ENCODE measurements at places on chromosomes 5 and 9.

DNA sequence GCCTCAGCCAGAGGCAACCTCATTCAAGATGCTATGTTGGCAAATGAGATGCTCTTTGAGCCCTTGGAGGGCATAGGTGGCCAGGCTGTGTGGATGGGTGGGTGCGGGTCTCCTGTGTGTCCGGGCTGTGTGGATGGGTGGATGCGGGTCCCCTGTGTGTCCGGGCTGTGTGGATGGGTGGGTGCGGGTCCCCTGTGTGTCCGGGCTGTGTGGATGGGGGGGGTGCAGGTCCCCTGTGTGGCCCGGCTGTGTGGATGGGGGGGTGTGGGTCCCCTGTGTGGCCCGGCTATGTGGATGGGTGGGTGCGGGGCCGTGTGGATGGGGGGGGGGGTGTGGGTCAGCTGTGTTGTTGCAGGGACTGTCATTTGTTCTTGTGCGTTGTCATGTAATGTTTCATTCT, 136.6 kb upstream of the COL5A1 start:
- DNase-seq: no peak

- DNase-seq: no peak
These were observed 47.7 kb upstream of the RASGRF2 start for GRCh38 chr5:80912479-80912878.

GRCh38 chr5:170643591-170643990, 139.8 kb downstream of the KCNIP1 start:
- peak; percentile 9 for DNase-seq

DNA sequence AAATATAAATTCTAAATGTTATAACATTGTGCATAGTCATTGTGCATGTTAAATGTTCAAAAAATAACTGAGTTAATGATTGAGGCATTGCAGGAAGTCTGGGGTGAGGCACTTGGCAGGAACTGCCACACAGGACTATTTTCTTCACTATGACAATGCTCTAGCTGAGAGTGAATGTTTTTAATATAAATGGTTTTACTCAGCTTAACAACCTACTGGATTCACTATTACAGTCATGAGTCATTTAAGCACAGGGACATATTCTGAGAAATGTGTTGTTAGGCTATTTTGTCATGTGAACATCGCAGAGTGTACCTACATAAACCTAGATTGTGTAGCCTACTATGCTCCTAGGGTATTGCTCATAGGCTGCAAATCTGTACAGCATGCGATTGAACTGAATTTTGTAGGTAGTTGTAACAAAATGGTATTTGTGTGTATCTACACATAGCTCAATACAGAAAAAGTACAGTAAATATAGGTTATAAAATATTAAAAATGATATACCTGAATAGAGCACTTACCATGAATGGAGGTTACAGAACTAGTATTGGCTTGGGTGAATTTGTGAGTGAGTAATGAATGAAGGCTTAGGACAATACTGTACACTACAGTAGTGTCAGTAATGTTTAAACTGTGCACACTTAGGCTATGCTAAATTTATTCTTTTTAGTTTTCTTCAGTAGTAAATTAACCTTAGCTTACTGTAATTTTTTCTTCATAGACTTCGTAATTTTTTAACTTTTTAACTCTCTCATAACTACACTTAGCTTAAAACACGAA, 346.1 kb upstream of the PTGER4 start:
- no peak for DNase-seq

DNA sequence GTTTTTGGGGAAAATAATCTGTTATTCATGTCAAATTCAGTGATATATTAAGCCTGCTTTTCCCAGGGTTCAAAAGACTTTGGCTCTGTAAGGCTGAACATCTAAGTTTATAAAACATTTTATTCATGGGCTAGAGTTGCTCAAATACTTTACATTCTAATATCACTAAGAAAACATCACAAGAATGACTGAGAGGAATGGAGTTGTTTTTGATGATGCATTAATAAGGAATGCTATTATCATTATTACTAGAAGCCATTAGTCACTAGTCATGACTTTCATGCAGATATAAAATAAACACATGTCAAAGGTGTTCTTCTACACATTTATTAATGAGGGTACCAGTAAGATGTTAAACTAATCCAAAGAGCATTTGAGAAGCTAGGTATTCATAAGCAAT, 185.5 kb upstream of the KCNN2 start:
- no peak for DNase-seq

DNA sequence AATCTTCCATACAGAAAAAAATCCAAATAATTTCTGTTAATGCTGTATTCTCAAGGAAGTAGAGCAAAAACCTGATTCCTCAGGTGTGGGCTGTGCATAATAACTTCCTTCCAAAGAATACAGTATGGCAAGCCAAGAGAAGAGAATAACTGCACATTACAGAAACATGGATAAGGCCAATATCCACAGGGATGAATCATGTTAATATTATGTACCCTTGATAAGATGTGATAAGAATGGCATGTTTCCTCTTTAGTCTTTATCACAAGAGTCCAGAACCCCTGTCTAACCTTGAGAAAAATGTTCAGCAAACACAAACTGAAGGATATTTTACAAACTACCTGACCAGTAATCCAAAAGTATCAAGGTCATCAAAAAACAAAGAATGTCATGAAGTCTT, 795.8 kb downstream of the SEMA5A start:
- DNase-seq: no peak

DNA sequence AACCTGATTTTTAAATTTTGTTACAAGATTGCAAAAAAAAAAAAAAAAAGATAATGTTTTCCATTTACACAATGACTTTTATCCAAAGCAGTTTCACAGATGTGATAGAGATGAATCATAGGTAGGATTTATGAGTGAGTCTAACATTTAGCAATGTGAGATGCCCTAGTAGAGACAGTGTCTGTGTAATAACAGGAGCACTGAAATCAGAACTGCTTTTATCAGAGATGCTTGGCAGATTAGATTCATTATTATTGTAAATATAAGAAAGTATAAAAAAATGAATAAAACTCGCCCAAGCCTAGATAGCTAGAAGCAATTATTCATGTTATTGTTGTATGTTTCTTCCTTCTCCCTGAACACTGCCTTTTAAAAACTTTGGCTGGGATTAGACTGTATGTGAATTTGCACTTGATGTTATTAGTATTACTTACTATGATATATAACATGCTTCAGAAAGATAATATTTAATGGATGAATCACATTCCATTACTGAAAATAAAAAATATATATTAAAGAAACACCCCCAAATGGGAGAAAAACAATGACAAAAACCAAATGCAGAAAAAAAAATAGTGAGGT, 567.3 kb upstream of the KLF4 start:
- no peak for DNase-seq

- no peak for DNase-seq
These were observed 12.6 kb downstream of the PLGRKT start for GRCh38 chr9:5425006-5425628.

GRCh38 chr5:131999441-132000240, 11.8 kb downstream of the ACSL6 start:
- DNase-seq: no peak

- no peak for DNase-seq
These were observed 687.8 kb downstream of the SLCO4C1 start for GRCh38 chr5:101608322-101608721.

GRCh38 chr5:174084691-174085154, 39.2 kb downstream of the NSG2 start:
- no peak for DNase-seq

- peak; percentile 38 for DNase-seq
These were observed 98.4 kb downstream of the C9orf152 start for GRCh38 chr9:110109333-110110092.

DNA sequence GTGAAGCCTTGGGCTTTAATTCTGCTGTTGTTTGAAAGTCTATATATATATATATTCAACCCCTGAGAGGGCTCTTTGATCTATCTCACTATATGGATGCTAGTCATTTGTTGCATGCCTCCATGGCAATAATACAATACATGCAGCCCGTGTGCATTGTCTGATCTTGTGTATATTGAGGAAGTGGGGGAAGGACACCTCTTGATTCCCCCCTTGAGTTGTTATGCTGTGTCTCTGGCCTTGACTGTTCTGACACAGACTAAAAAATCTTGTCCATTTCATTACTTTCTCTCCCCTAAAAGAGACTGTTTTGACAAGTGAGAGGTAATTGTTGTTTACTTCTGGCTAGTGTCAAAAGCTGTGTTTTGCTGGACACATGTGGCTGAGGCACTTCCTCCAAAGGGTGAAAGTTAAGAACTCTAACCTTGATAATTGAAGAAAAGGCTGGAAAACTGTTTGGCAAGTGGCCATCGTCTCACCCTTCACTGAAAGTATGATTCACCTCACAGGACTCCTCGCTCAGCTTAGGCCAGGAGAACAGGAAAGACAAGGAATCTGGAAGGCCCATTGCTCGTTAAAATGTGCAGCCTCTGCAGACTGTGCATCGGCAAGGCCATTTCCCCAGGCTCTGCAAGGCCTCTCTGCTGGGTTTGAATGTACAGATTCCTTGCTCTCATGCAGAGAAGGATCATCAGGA, 304.0 kb downstream of the PRELID2 start:
- DNase-seq: peak; percentile 20

GRCh38 chr5:81852291-81853029, 101.6 kb upstream of the SSBP2 start:
- peak; percentile 52 for DNase-seq

DNA sequence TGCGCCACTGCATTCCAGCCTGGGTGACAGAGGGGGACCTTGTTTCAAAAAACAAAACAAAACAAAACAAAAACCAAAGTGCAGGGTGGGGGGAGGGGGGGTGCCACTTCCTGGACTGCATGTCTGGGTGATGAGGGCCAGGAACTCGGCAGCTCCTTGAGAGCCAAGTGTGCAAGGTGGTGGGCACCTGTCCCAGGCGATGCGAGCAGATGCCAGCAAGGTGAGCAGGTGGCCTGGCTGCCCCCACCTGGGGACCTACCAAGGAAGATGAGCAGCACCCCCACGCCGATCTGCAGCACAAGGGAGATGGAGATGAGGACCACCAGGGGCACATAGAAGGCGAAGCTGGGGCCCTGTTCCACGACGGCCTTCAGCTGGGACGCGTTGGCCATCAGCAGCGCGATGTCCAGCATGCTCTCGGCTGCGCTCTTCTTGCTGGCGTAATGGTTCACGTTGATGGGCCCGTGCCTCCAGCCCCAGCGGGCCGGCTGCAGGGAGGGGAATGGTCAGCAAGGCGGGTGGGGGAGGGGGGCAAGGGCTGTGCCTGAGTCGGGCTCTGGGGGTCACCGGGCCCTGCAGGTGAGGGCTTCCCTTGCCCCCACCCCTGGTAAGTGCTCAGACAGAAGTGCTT, 7.8 kb downstream of the NINJ1 start:
- DNase-seq: peak; percentile 21

DNA sequence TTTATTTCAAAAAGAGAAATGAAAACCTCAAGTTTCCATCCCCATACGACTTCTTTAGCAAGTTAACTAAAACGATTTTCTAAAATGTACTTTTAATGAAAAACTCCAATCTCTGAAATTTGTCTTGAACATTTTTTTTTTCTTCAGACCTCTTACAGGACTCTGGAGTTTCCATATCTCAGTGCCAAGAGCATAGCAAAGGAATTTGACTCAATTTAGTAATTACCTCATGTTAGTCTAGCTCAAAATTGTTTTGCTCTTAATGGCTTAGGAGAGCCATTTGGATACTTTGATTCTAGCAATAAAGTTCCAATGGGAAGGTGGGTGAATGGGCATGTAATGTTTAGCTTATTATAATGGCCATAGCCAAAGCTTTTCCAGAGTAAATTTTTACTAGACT, 26.0 kb upstream of the SPATA31D4 start:
- no peak for DNase-seq

DNA sequence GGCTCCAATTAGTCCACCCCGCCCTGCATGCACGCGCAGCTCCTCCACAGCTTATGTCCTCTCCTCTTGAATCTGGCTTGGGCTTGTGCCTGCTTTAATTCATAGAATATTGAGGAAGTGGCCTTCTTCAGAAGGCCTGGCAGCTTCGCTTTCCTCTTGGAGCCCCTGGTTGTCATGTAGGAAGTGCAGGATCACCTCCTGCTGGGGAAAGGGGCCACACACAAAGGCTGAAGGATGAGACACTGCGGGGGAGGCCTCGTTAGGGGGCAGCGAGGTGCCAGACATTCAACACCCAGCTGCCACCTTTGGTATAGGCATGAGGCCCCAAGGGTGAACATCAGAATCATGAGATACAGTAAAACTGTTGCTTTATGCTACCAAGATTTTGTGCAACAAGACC, 2.7 kb upstream of the CNOT6 start:
- DNase-seq: no peak

- no peak for DNase-seq
These were observed 52.2 kb downstream of the PCDH1 start for GRCh38 chr5:141825791-141826560.

DNA sequence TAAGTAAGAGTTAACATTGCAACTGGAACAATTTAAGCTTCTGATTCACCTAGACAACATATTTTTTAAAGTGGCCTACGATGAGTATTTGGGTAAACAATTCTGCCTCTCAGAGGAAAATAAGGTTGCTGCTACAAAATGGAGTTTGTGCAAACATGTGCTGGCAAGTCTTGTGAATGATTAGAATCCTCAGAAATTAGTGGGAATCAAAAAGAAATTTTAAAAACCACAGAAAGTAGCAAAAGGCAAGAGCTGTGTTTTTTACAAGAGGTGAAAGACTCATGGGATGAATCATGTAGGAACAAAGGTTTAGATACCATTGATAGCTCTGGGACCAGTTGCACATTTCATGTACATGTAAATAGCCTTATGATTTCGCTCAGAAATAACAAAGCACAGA, 561.6 kb downstream of the TAF11L14 start:
- DNase-seq: no peak

DNA sequence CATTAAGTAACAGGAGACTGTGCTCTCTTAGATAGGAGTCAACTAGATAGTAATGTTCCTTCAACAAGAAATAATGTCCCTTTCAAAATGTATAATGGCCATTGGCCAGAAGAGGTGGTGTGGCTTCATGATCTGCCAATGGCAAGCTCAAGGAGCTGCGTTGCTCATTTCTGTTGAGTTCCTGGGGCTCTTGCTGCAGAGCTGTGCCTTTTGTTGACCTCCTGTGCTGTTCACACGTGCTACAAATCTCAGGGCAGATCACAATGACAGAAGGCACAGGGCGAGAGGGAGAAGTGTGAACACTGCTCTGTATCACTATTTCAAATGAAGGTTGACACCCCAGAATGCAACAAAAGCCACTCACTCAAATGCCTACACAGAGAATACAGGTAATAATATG, 16.0 kb upstream of the TBC1D2 start:
- DNase-seq: no peak

DNA sequence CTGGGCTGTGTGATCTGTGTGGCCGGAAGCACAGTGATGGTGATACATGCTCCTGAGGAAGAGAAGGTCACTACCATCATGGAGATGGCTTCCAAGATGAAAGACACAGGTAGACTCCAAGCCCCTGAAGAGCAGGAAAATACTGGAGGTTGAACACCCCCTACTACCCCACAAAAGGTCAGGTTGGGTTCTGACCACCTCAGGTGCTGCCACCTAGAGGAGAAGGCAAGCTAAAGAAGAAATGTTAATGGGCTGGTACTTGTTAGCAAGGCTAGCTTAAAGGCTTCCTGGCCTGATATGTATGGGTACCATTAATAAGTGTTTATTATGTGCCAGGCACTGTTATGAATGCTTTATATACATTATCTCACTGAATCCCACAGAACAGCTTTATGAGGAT, 11.7 kb downstream of the NIPAL4 start:
- no peak for DNase-seq

GRCh38 chr9:114107286-114108001, 8.4 kb upstream of the KIF12 start:
- DNase-seq: no peak
